ENCODE measurements at places on chromosomes 12 and 14. TPM values are rescaled to one million over a fixed set of nuclear protein-coding genes. Genes with fewer than 3 reads are reported as not detected.
A peak's percentile ranks its signal among the peaks of the same experiment; 100 is the strongest.

DNA sequence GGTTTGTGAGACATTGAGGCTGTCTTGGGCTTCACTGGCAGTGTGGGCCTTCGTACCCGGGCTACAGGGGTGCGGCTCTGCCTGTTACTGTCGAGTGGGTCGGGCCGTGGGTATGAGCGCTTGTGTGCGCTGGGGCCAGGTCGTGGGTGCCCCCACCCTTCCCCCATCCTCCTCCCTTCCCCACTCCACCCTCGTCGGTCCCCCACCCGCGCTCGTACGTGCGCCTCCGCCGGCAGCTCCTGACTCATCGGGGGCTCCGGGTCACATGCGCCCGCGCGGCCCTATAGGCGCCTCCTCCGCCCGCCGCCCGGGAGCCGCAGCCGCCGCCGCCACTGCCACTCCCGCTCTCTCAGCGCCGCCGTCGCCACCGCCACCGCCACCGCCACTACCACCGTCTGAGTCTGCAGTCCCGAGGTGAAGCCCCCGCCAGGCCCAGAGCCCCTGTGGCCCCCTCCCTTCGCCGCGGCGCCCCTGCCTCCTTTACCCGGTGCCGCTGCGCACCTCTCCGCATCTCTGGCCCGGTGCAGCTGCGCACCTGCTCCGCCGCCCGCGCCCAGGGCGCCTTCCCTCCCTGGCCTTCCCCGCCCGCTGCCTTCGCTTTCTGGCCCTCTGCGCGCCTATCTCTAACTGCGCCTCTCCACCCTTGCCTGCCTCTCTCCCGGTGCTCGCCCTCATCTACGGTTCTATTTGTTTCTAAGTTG, at the start of gene ENO2:
TSS of gene ENO2 (plus strand) at position 335 of the 701 bp plus-strand sequence. CDS start 1,253 bp downstream, outside the sequence.
- DNase-seq, result peak; percentile 93

- DNase-seq, result no peak
Observed at GRCh38 chr12:6533653-6533922, 729 bp upstream of the GAPDH start.

GRCh38 chr12:121590476-121591143, 9.8 kb upstream of the KDM2B start:
- no peak for DNase-seq

DNA sequence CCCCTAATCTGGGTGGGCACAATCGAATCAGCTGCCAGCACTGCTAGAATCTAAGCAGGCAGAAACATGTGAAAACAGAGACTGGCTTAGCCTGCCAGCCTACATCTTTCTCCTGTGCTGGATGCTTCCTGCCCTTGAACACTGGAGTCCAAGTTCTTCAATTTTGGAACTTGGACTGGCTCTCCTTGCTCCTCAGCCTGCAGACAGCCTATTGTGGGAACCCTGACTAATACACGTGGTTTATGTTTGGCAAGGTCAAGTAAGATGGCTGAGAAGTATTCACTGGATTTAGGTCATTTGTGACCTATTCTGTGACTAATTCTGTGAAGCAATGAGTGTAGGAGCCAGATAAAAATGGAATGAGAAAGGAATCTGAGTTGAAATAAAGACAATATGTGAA, 11.0 kb downstream of the GPR135 start:
- no peak for DNase-seq

GRCh38 chr12:96070670-96071279, 35.4 kb upstream of the LTA4H start:
- DNase-seq, result no peak

DNA sequence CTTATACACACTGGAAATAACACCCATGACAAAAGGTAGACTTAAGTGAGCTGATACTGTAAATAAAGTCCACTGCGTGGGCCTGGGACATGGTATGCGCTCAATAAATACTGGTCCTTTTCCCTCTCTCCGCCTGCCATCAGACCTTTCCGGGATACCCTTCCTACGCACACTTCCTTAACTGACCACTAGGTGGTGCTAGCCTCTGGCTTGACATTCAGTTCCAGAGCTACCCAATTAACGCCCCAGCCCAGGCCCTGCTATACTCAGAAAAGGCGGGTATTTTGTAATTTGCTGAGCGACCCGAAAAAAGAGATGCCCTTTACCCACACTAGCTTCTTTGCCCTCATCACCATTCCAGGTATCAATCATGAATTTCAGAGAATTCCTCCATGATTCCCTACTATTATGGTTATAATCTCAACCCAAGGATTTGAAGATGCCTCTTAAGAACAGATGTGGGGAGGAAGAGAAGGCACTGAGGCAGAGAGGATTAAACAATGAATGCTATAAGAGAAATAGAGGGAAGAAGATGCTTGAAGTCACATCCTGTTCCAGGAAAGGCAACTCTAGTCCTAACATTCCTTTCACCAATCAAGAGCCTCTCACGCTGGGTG, 3.9 kb upstream of the LRP1 start:
- no peak for DNase-seq

- no peak for DNase-seq
Observed at GRCh38 chr14:101024686-101025085, 121.2 kb upstream of the RTL1 start.

GRCh38 chr12:50066402-50066801, 9.0 kb downstream of the ASIC1 start:
- no peak for DNase-seq

DNA sequence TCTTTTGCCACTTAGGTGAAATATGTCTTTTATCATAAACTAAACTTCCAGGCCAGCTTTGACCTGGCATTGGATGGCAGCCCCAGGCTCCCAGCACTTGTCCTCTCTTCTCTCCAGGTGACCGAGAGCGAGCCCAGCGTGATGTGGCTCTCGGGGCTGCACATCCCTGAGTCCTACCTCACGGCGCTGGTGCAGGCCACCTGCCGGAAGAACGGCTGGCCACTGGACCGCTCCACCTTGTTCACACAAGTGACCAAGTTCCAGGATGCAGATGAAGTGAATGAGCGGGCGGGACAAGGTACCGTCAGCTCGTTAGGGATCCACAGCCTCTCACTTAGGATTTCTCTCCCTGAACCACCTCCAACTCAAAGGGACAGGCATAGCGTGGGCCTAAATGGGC, 39.4 kb downstream of the CCDC92 start:
- no peak for DNase-seq

DNA sequence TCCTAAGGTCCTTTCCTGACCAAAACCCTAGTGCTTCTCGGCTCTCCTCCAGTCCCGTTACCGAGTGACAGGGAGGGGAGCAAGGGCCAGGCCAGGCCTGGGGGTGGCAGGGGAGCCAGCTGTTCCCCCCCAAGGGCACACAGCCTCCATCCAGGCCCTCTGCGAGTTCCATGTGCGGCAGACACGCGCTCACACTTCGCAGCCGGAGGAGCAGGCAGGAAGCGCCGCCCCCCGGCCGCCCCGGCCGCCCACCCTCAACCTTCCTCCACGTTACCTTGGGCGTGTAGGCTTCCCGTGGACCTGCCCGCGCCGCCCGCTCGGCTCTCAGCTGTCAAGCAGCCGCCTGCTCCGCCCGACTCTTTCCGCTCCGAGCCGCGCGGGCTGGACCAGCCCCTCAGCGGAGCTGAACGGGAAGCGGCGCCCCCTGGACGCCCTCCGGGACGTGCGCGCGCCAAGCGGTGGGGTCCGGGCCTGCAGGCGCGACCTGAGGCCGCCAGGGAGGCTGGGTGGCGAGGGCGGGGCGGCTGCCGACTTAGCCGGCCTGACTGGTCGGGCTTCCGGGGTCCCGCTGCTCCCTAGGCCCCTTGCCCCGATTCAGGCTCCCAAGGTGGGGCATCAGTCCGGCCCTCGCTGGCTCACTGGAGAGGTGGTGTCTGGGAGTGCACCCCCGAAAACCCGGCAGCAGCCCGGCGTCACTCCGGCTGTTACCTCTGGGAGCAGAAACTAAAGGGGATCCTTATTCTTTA, at the start of gene CRACR2A:
TSS of gene CRACR2A (minus strand) at position 369 of the 746 bp plus-strand sequence. CDS start 56,110 bp downstream, outside the sequence.
- peak; percentile 41 for DNase-seq

DNA sequence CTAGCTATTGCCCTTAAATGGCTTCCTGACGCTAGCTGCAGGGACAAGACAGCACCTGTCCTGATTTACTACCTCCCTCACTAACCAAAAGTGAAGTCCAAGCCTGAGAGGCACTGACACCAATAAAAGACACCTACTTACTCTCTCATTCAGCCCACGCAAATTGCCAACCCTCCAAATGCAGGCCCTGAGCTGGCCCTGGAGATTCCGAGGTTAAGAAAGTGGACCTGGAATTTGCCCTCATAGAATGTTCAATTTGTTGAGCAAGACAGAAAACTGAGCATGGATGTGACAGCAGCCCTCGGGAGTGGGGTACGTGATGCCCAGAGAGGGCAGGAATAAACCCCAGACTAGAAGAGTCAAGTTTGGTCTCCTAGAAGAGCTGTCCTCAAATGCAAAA, 16.4 kb downstream of the SERPINA3 start:
- DNase-seq, result no peak

DNA sequence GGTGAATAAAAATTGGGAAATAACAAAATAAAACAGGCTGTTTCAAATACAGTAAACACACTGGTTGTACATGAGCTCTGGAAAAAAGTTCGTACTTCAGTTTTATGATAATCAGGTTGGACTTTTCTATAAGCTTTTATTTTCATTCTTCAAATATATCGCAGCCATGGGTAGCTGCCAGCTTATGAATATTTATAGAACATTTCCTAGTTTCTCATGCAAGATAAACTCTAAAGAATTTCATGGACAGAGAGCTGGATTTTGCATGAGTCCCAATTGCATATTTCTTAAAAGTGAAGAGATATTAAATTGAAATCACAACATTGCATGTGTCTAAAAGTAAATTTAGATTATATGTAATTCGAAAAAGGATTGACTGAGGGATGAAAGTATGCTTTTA, 827.6 kb downstream of the SLC6A15 start:
- DNase-seq, result no peak

Gene ATP23
- 6.1 TPM for total RNA-seq

Gene SLC8A3
- 43.6 TPM for total RNA-seq
